ENCODE measurements at places on chromosomes 5 and 9.

GRCh38 chr5:41637869-41638268 is 127.5 kb upstream of the PLCXD3 start:
- DNase-seq, result no peak

DNA sequence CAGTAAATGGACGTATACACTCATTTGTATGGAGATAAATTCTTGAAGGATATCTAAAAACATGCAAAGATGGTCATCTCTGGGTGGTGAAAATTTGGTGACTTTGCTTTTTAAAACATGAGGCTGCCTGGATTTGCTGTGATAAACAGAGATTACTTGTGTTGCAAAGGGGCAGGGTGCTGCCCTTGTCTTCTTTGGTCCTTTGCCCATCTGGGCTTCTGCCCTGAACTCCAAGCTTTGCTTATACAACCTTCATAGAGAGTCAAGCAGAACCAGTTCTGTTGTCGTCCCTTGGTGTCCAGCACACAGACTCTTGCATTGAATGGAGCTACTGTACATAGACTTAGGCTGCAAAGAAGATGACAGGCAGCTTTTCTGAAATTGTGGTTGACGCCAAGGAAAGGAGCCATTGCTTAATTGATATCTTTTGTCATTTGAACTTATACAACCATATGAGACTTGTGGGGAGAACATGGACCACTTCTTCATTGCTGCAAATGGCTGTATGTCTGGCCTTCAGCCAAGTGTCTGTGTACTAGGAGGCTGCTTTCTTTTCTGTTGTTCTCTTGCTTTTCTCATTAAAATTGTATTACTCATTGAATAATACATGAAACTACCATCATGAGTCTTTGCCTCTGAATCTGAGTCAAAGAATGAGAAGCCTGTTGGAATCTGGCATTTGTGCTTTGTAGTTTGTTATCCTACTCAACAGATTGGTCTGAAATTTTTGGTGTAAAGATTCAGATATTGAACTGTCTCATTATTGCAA is 152.5 kb downstream of the DMRT2 start:
- DNase-seq, result no peak

- no peak for DNase-seq
Observed at GRCh38 chr5:152332716-152333460, 72.2 kb downstream of the NMUR2 start.

- no peak for DNase-seq
Observed at GRCh38 chr9:99193466-99193821, 28.3 kb downstream of the ALG2 start.

GRCh38 chr9:7770111-7770510 is 29.5 kb downstream of the DMAC1 start:
- DNase-seq, result no peak

DNA sequence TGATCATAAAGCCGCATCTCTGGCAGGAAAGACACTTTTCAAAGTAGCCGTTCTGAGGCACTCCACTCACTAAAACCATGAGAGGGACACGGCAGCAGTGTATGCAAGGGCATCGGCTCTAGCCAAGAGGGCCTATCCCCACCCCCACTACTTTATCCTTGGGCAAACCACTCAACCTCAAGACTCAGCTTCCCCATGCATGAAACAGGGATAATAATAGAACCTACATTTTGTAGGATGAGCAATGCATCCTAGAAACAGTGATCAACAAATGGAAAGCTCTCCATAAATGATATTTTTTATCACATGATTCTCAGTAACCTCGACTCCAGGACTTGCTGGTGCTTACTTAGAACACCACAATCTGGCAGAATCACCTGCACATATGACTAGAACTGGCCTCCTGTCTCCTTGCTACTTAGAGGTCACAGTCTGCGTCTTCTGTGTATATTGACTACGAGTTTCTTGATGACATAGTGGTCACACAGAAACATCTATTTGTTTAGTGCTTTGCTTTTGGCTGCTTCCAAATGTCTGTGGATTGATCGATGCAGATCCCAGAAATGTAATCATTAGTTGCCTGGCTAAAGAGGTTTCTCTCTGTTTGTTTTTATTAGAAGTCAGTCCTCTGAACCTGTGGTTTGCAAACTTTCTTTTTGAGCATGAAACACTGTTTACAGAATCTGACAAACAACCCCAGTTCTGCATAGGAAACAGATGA is 102.1 kb downstream of the LHFPL2 start:
- DNase-seq, result no peak

DNA sequence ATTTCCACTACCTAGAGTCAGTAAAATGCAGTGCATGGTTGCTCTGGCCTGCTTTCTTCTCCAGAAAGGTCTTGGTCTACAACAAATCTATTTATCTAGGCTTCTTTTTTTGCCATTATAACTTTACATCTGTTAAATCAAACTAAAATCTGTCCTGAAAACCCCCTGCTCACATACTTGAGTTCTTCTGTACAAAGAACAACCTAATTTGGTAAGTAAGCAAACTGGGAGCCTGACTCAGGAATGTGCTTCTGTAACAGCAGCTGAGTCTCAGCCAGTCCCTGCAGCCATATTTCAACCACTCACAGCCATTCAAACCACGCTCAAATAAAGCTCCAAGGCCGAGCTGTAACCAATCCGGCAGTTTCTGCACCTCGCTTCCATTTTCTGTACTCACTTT is 95.8 kb downstream of the PLPP1 start:
- DNase-seq, result no peak

- no peak for DNase-seq
Observed at GRCh38 chr9:37660691-37661090, 9.9 kb downstream of the FRMPD1 start.

GRCh38 chr9:87880116-87880515 is 2.6 kb upstream of the SPATA31E1 start:
- DNase-seq, result no peak

GRCh38 chr5:173263566-173263965 is 28.6 kb upstream of the NKX2-5 start:
- no peak for DNase-seq

Data from WTC11 (cell line).